ENCODE measurements at places on chromosomes 5 and 9. TPM values are rescaled to one million over a fixed set of nuclear protein-coding genes. Genes with fewer than 3 reads are reported as not detected.

Gene YTHDC2
- total RNA-seq, result 43.4 TPM

Gene SPATA31E1
- not detected for total RNA-seq

Gene IL13
- not detected for total RNA-seq

Gene TAS2R1
- total RNA-seq, result not detected

Gene HTR1A
- total RNA-seq, result not detected

Gene TMEM174
- total RNA-seq, result not detected

Gene RABEPK
- 21.3 TPM for total RNA-seq

Gene EDIL3
- 5.3 TPM for total RNA-seq

Gene FUT7
- total RNA-seq, result not detected
